ENCODE measurements at places on chromosomes 1 and 21.

GRCh38 chr1:172532183-172532699 lies 709 bp upstream of the SUCO start:
- peak; percentile 65 for DNase-seq

DNA sequence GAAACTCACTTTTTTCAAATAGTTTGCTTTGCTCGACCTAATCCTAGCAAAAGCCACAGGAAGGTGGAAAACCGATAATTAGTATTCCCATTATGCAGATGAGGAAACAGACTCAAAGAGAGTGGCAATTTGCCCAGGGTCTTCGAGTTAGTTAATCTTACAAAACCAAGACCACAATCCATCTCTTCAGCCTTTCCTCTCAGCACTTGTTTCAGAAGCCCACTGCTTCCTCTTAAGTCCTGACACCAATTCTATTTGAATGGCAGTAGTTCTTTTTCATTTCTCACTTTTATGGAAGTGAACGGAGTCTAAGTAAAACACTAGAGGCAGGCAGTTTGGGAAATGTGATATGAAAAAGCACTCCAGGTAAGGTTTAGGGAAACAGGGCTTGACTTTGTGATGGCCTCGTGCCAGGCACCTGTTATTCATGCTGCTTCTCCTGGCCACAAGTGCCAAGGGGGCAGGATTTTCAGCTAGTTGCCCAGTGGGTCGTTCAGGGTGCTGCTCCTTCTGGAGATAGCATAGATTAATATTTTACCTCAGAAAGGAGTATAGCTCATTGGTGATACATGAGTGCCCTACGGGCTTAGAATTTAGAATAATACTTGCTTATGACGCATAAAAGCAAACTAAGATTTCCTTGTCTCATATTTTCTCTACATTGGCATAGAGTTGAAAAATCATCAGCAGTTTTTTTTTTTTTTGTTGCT lies 76.6 kb upstream of the NRIP1 start:
- no peak for DNase-seq

GRCh38 chr1:158126425-158126824 lies 54.3 kb upstream of the CD1D start:
- DNase-seq: no peak

GRCh38 chr1:150841626-150842025 lies 33.6 kb upstream of the CTSK start:
- no peak for DNase-seq

- DNase-seq: no peak
Observed at GRCh38 chr1:100441651-100442050, 89.3 kb downstream of the CDC14A start.

GRCh38 chr21:34204481-34205439 lies 131.4 kb downstream of the MRPS6 start:
- DNase-seq: no peak

DNA sequence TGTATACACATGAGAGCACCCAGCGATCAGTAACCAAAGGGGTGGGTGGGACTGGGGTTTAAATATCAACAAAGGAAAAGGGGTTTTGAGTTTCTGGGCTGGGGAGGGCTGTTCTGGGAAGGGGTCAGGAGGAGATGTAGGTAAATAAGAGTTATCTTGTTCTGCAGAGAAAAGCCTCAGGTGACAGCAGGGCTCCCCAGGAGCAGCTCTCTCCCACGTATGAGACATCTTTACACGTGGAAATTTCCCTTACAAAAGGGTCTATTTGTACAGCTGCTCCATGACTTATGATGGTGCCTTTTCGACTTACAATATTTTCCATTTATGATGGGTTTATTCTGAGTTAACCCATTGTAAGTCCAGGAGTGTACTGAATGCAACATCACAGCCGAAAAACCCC lies 16.3 kb upstream of the PADI2 start:
- no peak for DNase-seq

DNA sequence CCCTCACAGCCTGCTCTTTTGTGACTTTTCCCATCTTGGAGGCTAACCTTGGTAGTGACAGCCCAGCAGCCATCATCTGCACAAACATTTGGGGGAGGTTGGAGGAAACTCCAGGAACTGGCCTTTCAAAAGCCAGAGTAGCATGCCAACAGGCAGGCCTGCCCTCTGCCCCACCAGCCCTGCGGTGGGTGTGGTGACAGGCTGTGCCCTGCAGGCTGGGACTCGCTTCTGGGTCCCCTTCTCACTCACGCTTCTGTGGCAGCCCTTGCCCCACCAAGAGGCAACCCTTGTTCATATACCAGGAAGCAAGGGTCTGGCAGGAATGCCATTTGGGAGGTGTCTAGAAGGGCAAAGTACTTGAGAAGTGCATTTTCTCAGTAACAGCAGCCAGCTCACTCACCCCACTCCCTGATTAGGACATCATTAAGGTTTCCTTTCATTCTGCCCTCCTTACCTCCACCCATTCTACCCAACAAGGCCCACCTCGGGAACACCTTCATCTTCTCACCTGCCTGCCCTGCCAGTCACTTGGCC lies 20.8 kb upstream of the FAM3B start:
- no peak for DNase-seq

DNA sequence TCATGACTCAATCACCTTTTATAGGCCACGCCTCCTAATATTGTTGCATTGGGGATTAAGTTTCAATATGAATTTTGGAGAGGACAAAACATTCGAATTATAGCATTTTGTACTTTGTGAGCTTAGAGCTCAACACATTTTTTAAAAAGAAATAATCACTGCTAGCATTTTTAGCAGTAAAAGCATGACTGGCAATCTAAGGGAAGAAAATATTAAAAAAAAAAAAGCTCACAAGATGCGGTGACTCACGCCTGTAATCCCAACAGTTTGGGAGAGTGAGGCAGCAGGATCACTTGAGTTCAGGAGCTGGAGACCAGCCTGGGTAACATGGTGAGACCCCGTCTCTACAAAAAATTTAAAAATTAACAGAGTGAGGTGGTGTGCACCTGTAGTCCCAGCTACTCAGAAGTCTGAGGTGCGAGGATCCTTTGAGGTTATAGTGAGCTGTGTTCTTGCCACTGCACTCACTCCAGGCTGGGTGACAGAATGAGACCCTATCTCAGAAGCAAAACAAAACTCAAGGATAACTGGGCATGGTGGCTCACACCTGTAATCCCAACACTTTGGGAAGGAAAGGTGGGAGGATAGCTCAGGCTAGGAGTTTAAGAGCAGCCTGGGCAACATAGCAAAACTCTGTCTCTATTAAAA lies 28.8 kb upstream of the DIPK1A start:
- no peak for DNase-seq

GRCh38 chr21:42505090-42505726 lies 8.4 kb upstream of the SLC37A1 start:
- DNase-seq: no peak

- no peak for DNase-seq
Observed at GRCh38 chr1:200486634-200487033, 76.8 kb upstream of the ZNF281 start.

DNA sequence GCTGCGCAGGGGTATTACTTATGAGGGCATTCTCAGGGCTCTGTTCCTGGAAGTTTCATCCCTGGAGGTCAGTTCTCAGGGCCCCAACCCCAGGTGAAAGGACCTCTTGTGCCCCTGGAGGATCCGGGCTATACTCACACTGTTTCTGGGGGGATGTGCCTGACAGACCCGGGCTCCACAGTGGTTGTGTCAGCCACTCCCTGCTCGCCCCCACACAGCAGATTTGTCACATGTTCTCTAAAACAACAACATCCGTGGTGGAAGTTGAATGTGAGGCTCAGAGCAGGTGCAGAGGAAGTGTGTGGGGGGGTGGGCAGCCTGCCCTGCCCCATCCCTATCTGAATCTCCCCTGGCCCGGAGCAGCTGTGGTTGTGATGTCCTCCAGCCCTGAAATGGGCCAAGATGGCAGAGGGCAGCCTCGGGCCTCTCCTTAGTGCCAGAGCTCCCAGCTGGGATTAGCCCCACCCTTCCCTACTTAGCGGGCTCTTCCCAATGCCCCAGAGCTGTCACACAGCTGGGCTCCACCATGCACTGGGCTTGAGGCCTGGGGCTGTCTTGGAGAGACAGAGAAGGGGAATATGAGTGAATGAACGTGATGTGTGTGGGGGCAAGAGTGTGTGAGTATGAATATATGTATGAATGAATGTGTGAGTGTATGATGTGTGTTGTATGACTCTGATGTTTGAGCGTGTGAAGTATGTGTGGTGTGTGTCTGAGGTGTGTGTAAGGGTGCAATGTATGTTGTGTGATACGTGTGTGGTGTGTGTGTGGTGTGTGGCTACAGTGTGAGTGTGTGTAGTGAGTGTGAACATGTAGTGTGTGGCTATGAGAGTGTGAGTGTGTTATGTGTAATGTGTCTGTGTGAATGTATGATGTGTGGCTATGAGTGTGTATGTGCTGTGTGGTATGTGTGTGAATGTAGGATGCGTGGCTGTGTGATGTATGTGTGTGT lies 1.5 kb upstream of the FCMR start:
- DNase-seq: peak; percentile 52

DNA sequence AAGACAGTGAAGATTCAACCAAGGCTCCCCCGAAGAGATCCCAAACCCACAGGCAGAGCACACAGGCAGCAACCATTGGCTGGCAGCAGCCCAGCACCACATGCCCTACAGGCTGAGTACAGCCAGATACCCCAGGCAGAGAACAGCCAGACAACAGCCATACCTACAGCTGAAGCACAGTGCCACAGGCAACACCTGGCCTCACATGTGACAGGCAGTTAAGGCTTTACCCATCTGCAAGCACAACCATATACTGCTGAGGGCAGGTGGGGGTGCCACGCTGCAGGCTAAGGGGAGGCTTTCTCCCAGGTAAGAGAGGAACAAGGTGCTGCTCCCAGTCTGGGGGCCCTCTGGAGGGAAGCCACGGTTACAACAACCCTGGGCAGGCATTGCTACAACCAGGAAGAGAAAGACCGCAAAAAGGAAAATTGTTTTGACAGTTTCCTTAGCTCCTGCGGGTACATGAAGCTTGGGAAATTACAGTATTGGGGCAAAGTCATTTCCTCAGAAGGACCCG lies 12.3 kb downstream of the CHIT1 start:
- DNase-seq: no peak

- DNase-seq: no peak
Observed at GRCh38 chr1:12649971-12650421, 6.1 kb downstream of the AADACL4 start.

DNA sequence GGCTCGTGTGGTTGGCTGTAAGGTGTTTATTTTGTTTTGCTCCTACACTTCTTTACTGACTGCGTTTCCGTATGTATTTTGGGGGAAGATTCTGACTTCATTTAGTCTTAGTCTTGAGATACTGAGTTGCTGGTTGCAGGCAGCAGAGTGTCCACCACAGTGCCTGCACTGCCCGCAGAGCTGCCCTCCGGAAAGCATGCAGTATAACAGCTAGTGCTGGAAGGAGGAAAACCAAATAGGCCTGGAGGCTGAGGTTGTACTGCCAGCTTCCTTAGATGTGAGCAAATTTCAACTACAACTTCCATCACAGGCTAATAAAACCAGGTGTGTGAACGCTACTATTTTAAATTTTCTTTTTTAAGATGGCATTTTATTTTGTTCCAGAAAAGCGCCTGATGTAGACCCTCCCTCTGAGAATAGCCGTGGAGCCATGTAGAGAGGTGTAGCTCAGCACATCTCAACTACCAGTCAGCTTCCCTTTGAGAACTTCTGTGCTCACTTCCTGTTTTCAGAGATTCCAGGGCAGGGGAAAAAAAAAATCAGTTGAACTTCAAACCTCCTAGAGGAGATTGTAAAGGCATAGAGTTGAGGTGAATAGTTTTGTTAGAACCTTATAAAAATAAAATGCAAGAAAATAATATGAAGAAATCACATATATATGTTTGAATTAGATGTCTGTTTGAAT lies 17.6 kb downstream of the LMO4 start:
- DNase-seq: no peak

DNA sequence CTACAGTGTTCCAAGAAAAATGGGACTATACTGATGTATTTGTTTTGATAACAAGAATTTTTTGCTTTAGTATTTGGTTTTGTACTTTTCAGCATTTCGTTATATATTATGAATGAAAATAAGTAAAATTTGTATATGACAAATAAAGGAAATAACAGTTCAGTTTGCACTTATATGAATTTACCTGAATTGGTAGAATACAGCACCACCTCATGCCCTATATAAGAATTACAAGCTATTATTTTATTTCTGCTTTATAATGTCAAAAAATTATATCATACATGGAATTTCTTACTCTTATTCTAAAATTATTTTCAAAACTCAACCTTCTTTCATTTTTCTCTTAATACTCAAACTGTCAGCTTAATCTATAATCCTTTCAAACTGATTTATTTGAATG lies 14.6 kb downstream of the EFCAB7 start:
- DNase-seq: no peak

DNA sequence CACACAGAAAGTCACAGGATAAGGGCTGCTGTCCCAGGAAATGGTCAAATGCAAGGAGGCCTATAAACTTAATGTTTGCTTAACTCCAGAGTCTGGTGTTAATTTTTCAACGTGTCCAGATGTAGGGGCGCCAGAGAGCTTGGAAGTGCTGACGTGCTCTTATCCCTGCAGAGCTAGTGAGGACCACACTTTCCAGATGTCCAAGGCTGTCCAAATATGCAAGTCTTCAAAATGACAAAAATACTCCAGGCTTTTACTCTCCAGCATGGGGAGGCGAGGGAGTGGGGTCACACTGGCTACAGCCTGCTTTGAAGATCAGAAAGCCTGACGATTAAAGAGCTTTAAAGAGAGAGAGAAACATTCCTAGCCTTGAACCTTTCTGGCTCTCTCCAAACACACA lies 57.6 kb downstream of the ABCA4 start:
- DNase-seq: no peak

- no peak for DNase-seq
Observed at GRCh38 chr1:45802343-45803298, 791 bp upstream of the MAST2 start.

Data from stimulated activated CD8-positive, alpha-beta memory T cell treated with anti-CD3 and anti-CD28 coated beads, Interleukin-4, amount 100 ng/mL, for 4 hours (primary cell).